ENCODE measurements at places on chromosomes 16 and 17. TPM values are rescaled to one million over a fixed set of nuclear protein-coding genes. Genes with fewer than 3 reads are reported as not detected.
A peak's percentile ranks its signal among the peaks of the same experiment; 100 is the strongest.

GRCh38 chr17:72376526-72377345 is 255.9 kb downstream of the SOX9 start:
- H3K4me1 ChIP-seq = no peaks in the 10 kb centered on the region
- DNase-seq = no peak
- H3K4me3 ChIP-seq = no peak overlapping the region

DNA sequence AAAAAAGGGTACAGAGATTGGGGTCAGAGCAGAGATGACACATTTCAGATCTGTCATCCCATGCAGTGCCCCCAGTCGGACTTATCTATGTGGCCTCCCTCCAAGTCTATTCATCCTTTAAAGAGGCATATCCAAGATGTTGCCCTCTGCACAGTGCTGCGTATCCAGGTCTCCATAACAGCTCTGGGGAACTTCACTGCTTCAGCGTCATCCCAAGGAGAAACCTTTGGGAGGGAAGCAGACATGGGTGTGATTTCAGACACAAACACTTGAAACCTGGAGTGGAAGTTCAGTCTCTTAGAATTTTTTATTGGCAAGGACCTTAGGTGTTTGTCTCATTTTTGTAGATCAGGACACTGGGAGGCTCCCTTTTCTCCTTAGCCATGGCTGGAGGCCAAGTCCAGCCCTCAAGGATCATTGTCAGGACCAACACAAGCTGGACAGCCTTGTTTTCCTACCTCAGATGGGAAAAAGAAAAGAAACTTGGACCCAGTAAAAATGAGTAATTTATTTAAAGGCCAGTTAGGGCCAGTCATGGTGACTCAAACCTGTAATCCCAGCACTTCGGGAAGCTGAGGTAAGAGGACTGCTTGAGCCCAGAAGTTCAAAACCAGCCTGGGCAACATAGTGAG is 23.9 kb upstream of the NLK start:
- no peak overlapping the region for H3K27ac ChIP-seq
- no peaks in the 10 kb centered on the region for H3K27me3 ChIP-seq
- no peaks in the 10 kb centered on the region for H3K36me3 ChIP-seq
- DNase-seq = no peak
- H3K4me3 ChIP-seq = no peak overlapping the region

DNA sequence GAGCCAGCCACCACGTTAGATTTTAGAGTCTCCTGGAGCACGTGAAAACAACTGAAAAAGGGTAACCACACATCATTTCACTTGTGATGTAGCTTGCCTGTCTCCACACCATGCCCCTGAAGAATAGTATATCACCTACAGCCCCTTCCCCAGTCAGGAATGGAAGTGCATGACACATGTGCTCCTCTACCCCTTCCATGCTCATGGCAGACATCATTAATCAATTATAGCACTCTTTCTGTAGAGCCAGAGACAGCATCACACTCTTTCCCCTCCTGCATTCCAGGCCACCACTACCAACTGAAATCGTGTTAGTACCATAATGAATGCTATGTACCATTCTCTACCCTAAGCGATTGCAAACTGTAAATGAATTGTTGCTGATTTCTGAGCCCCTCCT is 113.5 kb upstream of the PLCG2 start:
- no peaks in the 10 kb centered on the region for H3K27me3 ChIP-seq
- H3K36me3 ChIP-seq = peaks cover 33% of the 10 kb centered on the region
- H3K4me3 ChIP-seq = no peak overlapping the region
- no peak for DNase-seq
- H3K27ac ChIP-seq = no peak overlapping the region
- no peaks in the 10 kb centered on the region for H3K4me1 ChIP-seq

DNA sequence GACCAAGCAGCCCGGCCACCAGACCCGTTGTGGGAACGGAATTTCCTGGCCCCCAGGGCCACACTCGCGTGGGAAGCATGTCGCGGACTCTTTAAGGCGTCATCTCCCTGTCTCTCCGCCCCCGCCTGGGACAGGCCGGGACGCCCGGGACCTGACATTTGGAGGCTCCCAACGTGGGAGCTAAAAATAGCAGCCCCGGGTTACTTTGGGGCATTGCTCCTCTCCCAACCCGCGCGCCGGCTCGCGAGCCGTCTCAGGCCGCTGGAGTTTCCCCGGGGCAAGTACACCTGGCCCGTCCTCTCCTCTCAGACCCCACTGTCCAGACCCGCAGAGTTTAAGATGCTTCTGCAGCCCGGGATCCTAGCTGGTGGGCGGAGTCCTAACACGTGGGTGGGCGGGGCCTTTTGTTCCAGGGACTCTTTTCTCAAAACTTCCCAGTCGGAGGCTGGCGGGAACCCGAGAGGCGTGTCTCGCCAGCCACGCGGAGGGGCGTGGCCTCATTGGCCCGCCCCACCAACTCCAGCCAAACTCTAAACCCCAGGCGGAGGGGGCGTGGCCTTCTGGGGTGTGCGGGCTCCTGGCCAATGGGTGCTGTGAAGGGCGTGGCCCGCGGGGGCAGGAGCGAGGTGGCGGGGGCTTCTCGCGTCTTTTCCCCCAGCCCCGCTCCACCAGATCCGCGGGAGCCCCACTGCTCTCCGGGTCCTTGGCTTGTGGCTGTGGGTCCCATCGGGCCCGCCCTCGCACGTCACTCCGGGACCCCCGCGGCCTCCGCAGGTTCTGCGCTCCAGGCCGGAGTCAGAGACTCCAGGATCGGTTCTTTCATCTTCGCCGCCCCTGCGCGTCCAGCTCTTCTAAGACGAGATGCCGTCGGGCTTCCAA is at the start of gene SLC2A4:
TSS of gene SLC2A4 (plus strand) at position 645 of the 879 bp plus-strand sequence. CDS start at position 862, 217 bp downstream.
- peak; percentile 85 for DNase-seq
- peaks cover 20% of the 10 kb centered on the region for H3K4me1 ChIP-seq
- no peaks in the 10 kb centered on the region for H3K36me3 ChIP-seq
- H3K27me3 ChIP-seq = peaks cover 8% of the 10 kb centered on the region
- H3K4me3 ChIP-seq = peak within 1 kb of the TSS; percentile 54

DNA sequence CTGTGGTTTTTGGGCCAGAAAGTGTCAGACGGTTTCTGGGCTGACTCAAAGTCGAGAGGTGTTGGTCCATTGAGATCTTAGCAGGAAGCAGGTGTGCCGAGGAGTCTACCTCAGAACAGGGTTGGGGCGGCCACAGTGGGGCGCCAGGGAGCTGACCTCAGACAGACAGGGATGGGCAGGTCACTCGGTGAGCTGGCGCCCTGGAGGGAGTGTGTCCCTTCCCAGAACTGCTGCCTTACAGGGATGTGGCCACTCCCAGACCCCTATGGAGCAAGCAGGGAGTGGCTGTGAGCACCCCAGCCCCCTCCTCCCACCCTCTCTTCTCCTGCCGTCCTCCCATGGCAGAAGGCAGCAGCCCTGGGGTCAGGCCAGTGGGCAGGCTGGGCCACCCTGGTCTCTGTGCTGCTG is 14.0 kb upstream of the DPEP1 start:
- peak; percentile 37 for DNase-seq
- peaks cover 11% of the 10 kb centered on the region for H3K4me1 ChIP-seq
- no peaks in the 10 kb centered on the region for H3K27me3 ChIP-seq
- no peaks in the 10 kb centered on the region for H3K36me3 ChIP-seq
- H3K27ac ChIP-seq = no peak overlapping the region

GRCh38 chr16:16062023-16062937 is 112.9 kb downstream of the ABCC1 start:
- no peak overlapping the region for H3K4me3 ChIP-seq
- no peak for DNase-seq
- no peaks in the 10 kb centered on the region for H3K27me3 ChIP-seq

- H3K36me3 ChIP-seq = no peaks in the 10 kb centered on the region
- no peak overlapping the region for H3K27ac ChIP-seq
- H3K27me3 ChIP-seq = no peaks in the 10 kb centered on the region
- DNase-seq = no peak
- H3K4me1 ChIP-seq = peaks cover 22% of the 10 kb centered on the region
Observed at GRCh38 chr17:68385490-68386215, 71.6 kb downstream of the WIPI1 start.

GRCh38 chr17:50328363-50329325 is 17.3 kb upstream of the XYLT2 start:
- H3K36me3 ChIP-seq = no peaks in the 10 kb centered on the region
- no peaks in the 10 kb centered on the region for H3K4me1 ChIP-seq
- DNase-seq = no peak
- no peak overlapping the region for H3K27ac ChIP-seq
- H3K27me3 ChIP-seq = no peaks in the 10 kb centered on the region
- H3K4me3 ChIP-seq = no peak overlapping the region

DNA sequence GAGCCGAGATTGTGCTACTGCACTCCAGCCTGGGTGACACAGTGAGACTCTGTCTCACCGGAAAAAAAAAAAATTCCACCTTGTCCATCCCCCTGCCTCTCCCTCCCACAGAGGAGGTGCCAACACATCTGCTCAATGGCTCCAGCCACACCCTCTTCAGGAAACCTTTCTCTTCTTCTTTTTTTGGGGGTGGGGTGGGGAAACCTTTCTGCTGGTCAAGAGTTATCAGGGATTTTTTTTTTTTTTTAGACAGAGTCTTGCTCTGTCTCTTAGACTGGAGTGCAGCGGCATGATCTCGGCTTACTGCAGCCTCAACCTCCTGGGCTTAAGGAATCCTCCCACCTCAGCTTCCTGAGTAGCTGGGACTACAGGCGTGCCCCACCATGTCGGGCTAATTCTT is 18.7 kb downstream of the TNS4 start:
- H3K27me3 ChIP-seq = no peaks in the 10 kb centered on the region
- H3K36me3 ChIP-seq = no peaks in the 10 kb centered on the region
- no peak overlapping the region for H3K27ac ChIP-seq
- peaks cover 57% of the 10 kb centered on the region for H3K4me1 ChIP-seq
- no peak for DNase-seq
- no peak overlapping the region for H3K4me3 ChIP-seq

Gene DNAAF8
- 0.15 TPM for total RNA-seq

Gene CTRB2
- total RNA-seq = not detected

Gene SHBG
- not detected for total RNA-seq

Gene ERBB2
- total RNA-seq = 3.9 TPM

Gene DOK4
- total RNA-seq = 6.8 TPM

Gene KIF19
- total RNA-seq = 0.24 TPM
